ENCODE measurements at places on chromosomes 12 and 14.

GRCh38 chr12:26554332-26554731 is 278.7 kb downstream of the ITPR2 start:
- DNase-seq: no peak

DNA sequence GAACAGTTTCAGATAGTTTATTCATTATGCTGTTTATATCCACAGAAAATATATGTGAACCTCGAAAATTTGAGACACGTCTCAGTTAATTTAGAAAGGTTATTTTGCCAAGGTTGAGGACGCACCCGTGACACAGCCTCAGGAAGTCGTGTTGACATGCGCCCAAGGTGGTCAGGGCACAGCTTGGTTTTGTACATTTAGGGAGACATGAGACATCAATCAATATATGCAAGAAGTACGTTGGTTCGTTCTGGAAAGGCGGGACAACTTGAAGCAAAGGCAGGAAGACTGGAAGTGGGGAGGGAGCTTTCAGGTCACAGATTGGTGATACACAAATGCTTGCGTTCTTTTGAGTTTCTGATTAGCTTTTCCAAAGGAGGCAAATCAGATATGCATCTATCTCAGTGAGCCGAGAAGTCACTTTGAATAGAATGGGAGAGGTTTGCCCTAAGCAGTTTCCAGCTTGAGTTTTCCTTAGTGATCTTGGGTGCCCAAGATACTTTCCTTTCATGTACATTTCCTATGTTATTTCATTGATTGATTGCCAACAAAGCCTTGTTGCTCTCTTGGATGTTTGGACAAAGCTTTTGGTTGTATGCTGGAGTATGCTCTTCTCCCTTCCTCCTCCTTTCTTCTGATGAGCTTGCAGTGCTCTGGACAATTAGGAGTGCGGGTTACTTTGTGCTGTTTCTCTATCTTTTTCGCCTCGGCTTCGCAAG is 3.2 kb downstream of the SNAPC1 start:
- DNase-seq: no peak

DNA sequence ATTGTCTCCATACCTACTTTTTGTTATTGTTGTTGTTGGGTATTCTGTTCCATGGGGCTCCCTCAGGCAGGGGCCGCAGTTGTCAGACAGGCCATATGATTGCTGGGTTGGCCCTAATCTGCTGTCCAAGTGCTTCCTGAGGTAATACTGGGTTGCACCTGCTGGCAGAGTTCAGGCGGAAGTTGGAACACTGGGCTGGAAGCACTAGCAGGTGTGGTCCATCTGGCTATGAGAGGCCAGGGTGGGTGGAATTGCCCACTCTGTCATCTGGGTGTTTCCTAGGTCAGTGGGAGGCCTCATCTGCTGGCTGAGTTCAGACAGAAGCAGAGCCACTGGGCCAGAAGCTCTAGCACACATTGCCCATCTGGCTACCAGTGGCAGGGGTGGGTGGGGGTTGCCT is 81.3 kb upstream of the NID2 start:
- no peak for DNase-seq

DNA sequence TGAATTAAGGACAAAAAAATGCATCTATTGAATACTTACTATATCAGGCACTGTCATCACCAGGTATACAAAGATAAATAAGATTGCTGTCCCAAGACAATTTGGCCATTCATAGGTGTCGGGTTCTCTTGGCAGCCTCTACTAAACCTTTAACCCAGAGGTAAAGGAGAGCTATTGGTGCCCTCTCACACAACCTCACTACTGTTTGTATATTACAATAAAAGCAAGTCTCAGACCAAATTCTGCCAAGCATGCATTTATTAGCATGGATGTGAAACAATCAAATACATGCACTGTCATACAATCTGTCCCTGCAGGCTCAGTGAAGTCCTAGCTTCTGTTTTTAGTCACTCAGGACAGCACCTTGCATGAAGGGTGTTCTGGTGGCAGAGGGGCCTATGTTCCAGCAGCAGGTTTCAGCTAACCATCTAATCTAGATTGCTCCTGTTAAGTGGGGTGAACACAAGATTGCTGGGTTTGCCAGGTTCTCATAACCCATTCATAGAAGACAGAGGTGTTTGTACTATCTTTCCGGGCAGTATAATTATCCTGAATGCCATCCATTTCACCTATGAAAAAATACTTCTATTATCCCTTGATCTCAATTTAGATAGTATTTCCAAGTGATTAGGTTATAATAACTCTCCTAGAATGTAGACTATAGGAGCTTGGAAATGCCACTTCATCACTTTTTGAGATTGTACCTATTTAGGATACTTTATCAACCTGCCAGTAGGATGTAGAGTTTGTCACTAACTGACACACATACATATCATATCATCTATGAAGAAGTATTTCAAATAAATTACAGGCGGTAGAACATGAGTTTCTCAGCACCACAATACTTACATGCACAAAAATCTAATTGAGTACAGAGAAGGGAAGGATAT is 254.0 kb upstream of the KRR1 start:
- no peak for DNase-seq

DNA sequence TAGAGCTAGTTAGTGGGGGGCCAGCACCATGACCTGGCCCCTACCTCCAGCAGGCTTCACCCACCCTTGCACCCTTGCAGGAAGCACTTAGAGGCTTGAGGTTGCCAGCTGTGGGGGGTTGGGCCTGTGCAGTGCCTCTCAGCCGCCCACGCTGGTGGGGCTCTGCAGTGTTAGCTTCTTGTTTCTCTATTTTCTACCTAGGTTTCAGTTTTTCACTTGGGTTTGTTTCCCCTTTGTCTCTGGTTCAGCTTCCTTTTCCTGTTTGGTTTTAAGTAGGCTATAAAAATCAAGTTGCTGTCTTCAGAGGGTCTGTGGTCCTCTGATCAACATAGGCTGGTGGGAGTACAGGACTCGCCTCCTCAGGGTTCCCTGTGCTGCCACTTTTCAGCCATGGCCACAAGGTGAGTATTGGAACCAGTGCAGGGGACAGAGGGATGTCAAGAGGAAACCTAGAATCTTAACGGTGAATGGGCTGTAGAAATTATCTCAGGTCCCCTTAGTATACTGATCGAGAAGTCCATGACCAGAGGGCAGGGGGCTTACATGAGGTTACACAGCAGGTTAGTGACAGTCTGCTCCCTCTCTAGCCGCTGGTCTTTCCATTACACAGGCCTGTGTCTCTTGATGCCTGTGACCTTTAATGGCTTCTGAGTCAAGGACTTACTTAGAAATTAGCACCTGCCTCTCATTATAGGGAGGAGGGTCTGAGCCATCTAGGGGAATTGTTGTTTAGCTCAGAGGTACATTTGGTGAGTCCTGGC is at the start of gene EVL:
Gene EVL (plus strand): TSS at position 312 of the 761 bp plus-strand sequence. CDS start 79 bp downstream, at position 391.
- peak; percentile 78 for DNase-seq

DNA sequence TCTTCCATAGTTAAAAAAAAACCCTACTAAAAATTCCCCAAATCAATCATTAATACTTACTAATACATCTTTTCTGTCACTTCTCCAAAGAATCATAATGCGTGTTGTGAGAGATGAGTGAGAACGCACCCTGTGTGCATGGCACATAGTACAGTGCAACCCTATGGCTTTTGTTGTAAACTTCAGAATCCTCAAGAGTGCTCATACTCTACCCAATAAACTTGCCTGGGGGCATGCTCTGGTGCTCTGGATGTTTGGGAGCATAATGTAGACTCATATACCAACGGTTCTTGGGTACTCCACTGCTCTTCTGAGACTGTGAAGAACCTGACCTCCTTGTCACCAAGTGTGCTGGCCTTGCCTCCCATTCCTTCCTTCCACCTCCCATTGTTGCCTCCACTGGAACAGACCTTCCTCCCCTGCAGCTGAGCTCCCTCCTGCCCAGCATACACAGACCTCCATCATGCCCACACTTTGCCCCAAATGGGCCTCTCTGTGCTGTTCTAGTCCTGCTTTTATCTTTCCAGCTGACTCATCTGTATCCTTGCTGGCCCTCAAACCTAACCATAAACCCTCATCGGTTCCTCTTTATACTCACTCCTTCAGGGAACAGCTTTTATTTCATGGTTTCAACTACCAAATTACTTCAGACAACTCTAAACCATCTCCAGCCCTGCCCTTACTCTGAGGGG is 8.9 kb downstream of the DCP1B start:
- DNase-seq: no peak

GRCh38 chr12:130126023-130126432 is 36.2 kb upstream of the FZD10 start:
- no peak for DNase-seq

- no peak for DNase-seq
Observed at GRCh38 chr12:52497975-52498374, 4.9 kb upstream of the KRT6A start.

GRCh38 chr14:54490445-54491175 is 1.8 kb upstream of the GMFB start:
- DNase-seq: no peak

DNA sequence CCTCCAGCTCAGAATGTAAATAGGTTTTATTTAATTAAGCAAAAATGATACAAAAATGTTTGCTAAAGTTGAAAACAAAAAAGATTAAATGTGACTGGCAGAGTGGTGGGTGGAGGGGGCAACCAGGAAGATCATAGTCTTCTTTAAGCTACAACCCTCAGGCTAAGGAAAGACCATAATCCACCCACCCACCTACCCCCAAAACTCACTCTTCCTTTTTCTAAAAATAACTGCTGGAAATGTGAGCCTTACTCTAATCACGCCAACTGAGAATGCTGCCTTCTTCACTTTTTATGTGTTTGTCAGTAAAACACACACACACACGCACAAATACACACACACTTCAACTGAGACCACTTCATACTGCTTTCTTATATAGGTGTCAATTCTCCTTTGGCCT is 230.0 kb upstream of the EGLN3 start:
- DNase-seq: no peak

DNA sequence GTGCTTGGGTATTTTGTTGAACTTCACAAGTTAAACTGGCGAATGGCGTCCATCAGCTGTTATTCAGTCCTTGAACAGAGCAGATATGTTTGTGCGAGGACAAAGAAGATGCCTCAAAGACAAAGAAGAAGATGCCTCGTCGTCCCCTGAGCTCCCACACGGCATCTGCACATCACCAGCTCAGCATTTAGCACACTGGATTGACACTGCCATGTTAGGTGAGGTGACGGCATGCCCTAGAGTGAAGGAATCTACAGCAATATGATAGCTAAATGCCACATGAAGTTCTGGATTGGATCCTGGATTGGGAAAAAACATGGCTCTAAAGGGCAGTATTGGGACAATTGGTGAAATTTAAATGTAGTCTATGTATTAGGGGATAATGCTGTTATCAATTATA is 15.4 kb downstream of the SAMD4A start:
- DNase-seq: no peak

DNA sequence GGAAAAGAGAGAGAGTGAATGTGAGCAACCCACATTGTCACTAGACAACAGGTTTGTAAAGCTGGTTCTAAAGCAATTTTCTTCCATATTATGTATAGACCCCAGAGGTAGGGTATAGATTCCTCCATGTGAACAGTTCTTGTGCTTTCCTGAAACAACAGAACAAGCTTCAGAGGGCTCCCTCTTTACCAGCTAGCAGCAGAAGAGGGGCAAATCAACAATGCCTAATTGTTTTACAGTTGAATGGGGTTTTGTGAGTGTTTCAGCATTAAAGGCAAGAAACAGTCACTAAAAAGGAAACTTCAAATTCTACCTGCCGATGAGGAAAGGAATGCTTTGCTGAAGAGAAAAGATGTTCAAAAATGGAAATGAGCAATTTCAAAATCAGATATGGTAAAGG is 341.2 kb upstream of the KITLG start:
- no peak for DNase-seq

- no peak for DNase-seq
Observed at GRCh38 chr14:85041618-85042017, 488.3 kb upstream of the FLRT2 start.

DNA sequence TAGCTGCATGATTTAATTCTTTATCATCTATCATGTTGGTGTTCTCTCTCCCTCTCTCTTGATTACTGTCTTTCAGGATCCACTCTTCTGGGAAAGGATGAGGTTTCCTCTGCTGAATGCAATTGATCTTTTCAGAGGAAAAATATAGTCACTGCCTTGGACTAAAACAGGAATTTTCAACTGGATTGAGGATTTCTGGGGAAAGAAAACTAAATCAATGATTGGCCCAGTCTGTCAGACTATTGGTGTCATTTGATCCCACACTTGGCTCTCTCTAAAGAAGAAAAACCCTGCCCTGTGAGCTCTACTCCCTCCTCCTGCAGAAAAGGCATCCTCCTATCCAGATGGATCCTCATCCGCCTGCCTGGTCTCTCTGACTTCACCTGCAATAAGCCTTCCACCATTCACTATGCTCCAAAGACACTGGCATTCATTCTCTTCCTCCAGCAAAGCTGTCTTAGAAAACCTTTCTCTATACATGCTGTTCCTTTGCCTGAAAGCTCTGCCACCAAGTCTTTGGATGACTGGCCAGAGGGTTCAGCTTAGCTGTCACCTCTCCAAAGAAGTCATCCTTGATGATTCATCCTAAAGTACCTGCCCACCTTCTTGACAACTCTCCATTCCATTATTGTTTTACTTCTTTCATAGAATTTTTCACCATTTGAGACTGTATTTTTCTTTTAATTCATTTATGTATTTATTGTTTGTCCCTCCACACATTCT is 127.7 kb upstream of the CAND1 start:
- no peak for DNase-seq

DNA sequence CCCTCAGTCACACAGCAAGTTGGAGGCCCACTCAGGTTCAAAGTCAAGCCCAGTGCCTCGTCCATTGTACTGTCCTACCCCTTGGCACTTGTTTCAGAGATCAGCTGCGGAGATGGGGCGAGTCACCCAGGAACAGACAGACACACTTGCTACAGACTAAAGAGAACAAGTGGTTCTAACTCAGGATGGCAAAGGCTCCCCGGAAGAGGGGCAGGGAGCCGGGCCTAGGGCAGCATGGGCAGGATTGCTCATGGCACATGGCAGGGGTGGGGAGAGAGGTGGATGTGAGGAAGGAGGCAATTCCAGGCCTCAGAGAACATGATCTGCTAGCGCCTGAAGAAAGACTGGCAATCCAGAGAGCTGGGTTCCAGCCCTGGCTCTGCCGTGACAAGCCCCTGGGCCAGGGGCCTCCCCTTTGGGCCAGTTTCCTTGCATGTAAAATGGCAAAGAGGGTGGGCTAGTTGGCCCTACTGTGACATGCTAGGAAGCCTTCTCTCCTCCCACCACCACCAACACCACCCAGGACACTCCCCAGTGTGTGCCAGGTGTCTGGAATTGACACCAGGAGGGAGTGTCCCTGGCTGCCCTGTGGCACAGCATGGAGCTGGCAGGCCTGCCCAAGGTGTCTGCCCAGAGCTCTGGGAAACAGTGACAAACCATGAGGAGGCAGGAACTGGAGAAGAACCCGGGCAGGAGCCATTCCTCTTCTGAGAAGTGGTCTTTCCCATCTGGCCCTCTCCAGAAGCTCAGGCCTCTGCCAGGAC is 24.0 kb upstream of the IRF2BPL start:
- DNase-seq: no peak

- DNase-seq: peak; percentile 2
Observed at GRCh38 chr12:118979763-118980406, 1.5 kb upstream of the SRRM4 start.

- no peak for DNase-seq
Observed at GRCh38 chr14:51576117-51576430, 75.6 kb upstream of the FRMD6 start.

- no peak for DNase-seq
Observed at GRCh38 chr12:23648546-23648945, 300.9 kb downstream of the SOX5 start.

- no peak for DNase-seq
Observed at GRCh38 chr12:67002720-67003119, 266.4 kb upstream of the CAND1 start.

- DNase-seq: no peak
Observed at GRCh38 chr14:103332143-103332919, 1.7 kb upstream of the EIF5 start.

- no peak for DNase-seq
Observed at GRCh38 chr14:71742485-71742884, 189.7 kb upstream of the RGS6 start.

Data from CD4-positive, alpha-beta T cell treated with Interferon gamma for 1 hour (primary cell).